Astrocyte of the cerebellum (primary cell): ENCODE measurements at places on chromosomes 7 and 10.

GRCh38 chr7:141785706-141786552 is 4.1 kb upstream of the TAS2R5 start:
- DNase-seq: peak; percentile 33

DNA sequence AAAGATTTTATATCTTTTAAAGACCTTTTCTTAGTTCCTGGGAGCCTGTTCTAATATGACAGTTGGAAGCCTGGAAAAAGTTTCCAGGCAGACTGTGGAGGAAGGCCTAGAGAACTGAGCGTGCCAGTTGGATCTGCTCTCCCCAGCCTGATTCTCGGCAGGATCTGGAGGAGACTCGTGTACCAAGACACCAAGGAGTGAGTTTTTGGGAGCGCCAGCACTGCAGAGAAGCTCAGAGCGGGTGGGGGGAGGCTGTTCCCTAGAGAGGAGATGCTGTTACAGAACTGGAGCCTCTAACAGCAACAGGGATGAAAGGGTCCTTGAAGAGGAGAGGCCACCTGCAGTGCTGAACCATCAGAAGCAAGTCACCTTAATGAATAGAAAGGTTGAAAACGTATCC is 52.9 kb downstream of the LYZL2 start:
- DNase-seq: no peak

- DNase-seq: no peak
These were observed 8.9 kb upstream of the LYZL1 start for GRCh38 chr10:29279779-29280487.

GRCh38 chr10:108862676-108863350 is 1060.5 kb downstream of the XPNPEP1 start:
- peak; percentile 6 for DNase-seq

DNA sequence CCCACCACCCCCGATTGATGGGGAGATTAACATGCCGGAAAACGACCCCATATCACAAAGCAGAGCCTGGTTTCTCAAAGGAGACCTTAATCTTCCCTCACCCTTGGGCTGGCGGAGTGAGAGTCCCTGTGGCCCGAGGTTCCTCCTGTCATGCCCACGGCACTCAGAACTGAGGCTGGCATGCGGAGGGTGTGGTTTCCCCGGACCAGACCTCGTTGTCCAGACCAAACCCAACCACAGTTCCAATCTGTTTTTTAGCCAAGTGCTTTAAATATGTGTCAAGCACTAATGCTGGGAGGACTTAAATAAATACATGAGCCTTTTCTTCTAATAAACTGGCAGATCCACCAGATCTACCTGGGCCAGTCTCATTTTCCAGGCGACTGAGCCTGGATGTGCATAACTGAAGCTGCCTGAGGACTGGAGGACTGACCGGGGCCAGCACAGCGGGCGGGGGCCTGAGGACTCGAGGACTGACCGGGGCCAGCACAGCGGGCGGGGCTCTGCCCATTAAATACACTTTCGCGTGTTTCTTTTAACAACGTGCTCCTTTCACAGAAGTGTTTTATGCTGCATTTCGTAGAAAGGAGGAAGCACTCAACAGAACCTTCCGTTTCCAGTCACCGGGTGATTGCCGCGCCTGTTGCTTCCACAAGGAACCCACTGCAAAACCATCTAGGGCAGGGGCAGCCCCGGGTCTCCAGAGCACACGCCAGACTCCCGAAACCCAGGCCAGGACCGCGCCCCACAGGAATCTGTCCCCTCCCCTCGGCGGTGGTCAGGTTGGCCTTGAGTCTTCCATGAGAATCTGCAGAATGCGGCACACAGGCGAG is 334.6 kb downstream of the PTPRN2 start:
- DNase-seq: no peak

GRCh38 chr7:101169838-101170551 is 4.6 kb upstream of the VGF start:
- no peak for DNase-seq

GRCh38 chr10:3802526-3803265 is 17.7 kb upstream of the KLF6 start:
- no peak for DNase-seq

- no peak for DNase-seq
These were observed 279.7 kb downstream of the AUTS2 start for GRCh38 chr7:69878015-69878414.

GRCh38 chr10:103859161-103860086 is 4.0 kb upstream of the SH3PXD2A start:
- peak; percentile 56 for DNase-seq

DNA sequence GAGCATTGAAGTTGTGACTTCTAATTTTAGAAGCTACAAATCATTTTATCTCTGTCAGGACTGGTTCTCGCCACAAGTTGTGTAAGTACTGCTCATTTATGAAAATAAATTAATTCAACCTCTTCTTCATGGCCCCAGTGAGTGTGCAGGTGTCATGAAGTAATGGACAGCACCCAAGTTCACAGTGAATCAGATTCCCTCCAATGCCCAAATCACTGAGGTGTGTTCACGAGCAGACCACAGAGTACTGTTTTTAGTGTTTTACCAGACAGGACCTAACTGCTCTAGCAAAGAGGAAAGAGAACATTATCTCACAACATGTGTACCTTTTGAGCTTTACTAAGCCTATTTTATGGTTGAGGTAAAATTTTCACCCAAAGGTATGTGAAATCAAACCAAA is 980.0 kb downstream of the CNTNAP2 start:
- no peak for DNase-seq

DNA sequence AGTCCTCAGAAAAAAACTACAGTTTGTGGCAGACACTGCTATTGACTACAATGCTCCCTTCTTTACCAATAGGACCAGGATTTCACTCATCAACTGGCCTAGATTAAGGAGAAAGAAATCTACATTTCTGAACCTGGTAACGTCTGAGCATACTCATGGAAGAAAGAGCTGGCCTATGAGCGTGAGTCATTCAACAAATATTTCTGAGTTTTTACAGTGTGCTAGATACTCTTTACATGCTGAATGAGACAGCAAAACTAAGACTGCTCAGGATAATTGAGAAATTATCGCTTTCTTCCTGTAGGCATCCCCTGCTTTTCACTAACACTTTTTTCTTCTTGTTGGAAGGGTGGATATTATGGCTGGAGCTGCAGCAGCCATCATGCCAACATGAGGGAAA is 609.7 kb downstream of the TNS3 start:
- DNase-seq: peak; percentile 43

DNA sequence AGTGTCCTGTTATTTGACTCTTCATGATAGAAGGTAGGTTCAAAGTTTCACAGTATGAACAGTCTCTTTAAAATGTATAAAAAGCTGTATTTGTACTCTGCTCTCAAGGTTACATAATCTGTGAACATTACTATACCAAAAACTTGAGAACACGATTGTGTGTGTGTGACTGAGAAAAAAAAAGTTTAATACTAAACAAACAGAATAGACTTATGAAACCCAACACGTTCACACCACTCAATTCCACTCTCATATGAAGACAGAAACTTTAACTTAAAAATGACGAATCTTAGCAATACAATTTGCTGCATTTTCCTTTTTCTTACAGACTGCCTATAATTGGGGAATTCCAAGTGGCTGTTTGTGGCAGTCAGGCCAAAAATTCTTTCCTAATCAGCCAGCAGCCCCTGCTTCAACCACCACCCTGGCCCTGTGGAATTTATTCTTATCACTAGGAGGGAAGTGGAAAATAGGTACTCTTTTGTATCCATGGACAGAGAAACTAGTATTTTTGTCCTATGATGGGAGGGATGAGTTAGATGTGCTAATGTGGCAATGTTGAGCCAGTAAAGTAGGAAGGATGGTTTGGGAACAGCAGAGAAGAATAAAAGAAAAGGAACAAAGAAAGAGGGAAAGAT is 42.8 kb downstream of the MINDY3 start:
- DNase-seq: no peak

DNA sequence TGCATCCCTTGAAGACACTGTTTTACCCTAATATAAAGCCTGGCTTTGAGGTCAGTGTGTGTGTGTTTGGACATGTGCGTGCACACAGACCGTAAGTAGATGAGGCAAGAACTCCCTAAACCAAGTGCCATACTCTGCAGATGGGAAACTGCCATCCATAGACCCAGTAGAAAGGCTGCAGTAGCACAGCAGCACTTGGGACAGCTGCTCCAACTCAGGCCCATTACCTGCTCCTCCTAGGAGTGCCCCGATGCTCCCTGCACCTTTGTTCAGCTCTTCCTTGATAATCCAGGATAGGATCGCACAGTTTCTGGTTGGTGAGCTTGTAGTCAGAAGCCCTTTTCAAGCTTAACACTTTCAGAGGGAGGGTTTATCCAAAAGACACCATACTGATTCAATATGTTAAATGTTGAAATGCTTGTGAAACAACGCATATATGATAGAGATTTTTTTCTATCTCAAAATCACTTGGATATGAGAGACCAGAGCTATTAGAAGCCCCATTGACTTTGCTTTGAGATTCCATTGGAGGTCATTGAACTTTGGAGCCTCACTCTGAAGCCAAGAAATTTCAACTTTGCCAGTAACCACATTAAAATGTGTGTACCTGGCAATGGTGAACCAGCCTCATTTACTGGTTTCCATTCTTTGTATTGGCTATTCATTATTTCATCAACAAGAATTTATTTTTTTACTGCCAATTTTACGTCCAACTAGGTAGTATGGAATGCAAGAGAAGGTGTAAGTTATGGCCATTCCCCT is 757.0 kb upstream of the GALNT17 start:
- no peak for DNase-seq

- peak; percentile 69 for DNase-seq
These were observed 18.7 kb downstream of the LCOR start for GRCh38 chr10:96850825-96851224.

DNA sequence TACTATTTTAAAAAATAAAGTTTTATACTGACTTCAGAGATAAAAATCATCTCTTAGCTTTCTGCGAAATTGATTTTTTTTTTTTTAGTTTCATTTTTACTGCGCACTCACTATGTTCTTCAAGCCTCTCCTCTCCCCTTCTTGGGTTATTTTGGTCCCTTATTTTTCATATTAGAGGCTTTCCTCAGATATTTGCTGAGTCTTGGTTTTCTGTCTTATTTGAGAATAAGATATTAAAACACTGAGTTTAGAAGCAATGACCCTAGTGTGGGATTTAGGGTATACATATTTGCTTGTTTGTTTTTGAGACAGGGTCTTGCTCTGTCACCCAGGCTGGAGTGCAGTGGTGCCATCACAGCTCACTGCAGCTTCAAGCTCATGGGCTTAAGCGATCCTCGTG is 59.9 kb downstream of the SND1 start:
- no peak for DNase-seq

DNA sequence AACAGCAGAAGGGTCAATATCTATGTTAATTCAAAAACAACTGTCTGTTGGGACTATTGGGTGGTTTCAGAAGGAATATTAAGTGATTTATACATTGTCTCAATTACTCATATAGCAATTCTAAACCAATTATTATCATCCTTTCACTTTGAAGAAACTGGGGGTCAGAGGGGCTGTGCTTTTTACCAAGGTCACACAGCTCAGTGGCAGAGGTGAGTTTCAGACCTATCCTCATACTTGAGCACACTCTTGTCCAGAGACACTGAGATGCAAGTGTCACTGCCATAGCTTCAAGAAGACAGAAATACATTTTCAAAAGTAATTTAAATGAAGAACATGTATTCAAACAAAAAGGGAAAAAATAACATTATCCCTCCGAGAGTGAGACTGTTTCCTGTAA is 195.3 kb downstream of the ARL4A start:
- DNase-seq: no peak

DNA sequence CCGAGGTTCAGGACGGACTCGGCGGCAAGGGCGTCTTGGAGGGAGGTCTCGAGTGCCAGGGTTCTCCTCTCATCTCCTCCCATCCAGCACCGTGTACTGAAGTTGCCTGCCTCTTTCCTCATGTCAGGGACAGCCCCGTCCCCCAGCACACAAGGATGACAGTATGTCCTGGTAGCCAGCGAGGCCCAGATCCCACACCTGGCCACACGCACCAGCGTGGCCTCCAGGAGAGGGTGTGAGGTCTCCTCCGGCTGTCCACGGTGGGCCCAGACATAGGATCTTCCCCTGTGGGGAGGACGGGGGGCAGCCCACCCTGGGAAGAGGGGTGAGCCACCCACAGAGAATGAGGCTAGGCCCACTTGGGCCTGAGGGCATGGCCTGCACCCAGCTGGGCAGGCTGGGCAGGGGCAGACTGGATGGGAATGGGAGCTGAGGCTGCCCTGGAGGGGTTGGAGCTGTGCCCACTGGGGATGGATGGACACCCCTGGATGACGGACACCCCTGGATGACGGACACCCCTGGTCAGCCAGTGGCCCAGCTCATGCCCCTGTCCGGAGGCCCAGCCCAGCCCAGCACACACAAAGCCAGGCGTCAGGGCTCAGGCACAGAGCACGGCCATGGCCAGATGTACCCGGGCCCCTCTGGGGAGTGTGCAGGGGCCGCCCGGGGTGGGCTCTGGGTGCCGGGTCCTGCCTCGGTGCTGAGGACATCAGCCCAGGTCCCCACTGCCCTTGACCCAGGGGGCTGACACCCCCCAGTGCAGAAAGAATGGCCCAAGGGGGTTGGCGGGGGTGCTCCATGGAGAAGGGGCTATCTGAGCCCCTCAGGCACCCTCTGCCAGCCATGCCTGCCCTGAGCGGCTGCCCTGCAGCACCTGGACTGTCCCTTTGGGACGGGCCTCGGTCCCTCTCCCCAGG is 30.9 kb upstream of the CFAP46 start:
- no peak for DNase-seq

DNA sequence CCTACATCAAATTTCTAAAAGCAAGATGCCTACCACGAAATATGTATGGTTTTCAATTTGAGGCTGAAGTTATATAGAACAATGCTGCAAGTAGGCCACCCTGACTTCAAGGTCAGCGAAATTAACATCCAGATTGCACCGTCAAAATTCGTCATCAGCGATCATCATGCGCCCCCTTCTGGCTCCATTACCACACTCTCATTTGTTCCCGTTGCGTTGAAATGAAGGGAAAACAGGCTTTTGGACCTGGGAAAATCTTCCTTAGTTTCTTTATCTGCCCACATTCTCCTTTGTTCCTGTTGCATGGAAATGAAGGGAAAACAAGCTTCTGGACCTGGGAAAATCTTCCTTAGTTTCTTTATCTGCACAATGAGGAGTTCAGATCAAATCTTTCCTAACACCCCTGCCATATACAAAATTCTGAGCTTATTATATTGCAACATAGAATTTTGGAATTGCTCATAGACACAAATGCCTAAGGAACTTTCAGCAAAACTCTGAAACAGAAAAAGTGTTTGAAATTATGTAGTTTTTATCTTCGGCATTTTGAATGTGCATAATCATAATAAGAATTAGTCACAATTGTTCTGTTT is 98.2 kb upstream of the PRKCQ start:
- DNase-seq: no peak

GRCh38 chr7:19984231-19984632 is 210.8 kb upstream of the TMEM196 start:
- DNase-seq: no peak

GRCh38 chr10:110681023-110681681 is 37.0 kb downstream of the RBM20 start:
- DNase-seq: no peak
